ENCODE measurements at places on chromosomes 2 and 18.
A peak's percentile ranks its signal among the peaks of the same experiment; 100 is the strongest.

- peak; percentile 63 for DNase-seq
Measured at GRCh38 chr2:62014102-62014501, 108.6 kb downstream of the COMMD1 start.

- DNase-seq = no peak
Measured at GRCh38 chr18:24885276-24885675, 424.8 kb downstream of the HRH4 start.

DNA sequence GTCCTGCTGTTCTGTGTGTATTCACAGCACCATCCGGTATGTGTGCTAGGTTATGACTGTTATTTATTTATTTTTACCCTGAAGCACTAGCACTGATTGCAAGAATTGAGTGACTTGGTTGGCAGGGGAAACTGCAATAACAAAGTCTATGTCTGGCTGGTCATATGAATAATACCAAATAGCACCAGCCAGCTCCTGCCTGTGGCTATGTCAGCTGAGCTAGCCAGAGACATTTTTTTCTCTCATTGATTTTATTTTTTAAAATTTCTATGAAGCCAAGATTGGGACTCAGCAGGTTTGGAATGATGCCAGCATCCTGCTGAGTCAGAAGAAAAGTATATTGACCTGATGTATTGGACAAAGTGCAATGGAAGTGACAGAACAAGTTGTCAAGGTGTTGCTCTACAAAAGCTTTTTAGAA lies 188.5 kb upstream of the CDH2 start:
- no peak for DNase-seq

DNA sequence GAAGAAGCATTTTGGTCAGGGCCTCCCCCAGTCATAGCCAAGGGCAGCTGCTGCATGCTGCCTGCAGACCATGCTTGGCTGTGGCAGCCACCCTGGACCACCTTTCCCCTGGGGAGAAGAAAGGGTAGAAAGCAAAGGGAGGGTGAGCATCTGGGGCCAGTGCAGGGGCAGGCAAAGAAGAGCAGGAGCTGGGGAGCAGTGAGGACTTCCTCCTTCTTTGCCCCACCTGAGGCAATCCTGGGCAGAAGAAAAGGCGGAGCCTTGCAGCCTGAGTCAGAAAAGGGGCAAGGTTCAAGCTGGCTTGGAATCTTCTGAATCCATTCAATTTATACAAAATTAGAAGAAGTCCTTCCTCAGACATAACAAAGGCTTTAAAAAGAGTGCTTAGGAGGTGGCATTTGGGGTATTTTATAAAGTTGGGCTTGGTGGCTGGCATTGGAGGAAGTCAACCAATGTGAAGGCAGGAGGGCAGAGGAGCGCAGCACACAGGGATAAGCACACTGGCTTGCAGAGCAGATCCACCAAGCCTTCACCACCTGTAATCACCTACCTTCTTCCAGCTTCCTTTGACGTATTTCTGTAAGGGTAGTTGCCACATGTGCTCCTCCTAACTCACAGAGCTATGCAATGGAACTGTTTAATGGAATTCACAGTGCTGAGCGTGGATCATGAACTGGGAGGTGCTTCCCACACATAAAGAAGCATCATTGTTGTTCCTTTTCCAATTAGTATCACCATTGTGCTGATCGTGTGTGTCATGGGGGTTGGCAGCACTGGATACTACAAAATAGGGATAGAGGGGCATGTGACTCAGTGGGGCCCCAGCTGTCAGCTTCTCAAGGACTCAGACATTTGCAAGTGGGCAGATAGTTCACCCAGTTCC lies 154.4 kb upstream of the EPAS1 start:
- no peak for DNase-seq

GRCh38 chr2:81551040-81551634 lies 1246.6 kb upstream of the LRRTM1 start:
- DNase-seq = no peak

DNA sequence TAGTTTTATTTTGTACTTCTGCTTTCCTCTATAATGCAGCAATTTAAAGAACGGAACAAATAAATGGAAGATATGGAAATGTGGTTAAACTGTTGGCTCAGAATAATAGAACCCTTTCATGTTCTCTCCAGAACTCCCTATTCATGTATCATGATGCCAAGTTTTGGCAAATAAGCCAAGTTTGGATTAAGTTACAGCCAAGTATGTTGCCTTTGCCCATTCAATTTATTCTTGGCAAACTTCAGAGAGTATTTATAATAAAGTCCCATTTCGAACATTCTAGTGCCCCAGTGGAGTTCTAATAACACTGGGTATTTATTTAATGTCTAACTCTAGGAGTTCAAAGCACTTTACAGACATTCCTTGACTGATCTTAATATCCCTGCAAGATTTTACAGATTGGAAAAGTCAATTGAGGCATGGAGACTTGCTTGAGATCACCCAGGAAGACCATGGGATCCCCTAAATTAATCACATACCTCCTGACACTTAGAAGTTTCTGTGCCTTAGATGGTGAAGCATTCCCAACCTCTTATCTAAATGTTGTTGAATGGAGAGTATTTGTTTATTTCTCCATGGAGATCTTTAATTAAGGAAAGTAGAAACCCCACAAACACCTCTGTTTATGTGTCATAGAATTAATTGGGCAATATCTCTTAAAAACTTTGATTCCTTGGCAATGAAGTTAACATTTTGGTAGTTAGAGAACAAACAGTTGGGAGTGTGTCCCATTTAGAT lies 106.7 kb downstream of the ACKR3 start:
- no peak for DNase-seq

Measured in anterior cingulate cortex (tissue), 58 donors.